ENCODE measurements at places on chromosomes 7 and 10.

DNA sequence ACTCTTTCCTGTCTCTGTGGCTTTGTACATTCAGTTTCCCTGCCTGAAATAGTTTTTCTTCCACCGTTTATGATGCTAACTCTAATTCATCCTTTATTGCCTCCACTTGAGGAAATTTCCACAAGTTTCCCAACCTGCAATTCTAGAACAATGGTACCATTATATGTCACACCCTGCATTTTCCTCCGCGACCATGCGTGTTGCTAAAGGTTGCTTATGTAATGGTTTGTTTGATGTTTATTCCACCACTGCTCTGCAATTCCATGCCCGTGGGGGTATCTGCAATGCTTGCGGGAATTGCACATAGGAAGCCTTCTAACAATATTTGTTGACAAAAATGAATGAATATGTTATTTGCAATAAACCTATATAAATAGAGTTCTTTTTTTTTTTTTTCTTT lies 69.5 kb upstream of the ST8SIA6 start:
- DNase-seq, result no peak

GRCh38 chr7:879093-879492 lies 2.7 kb downstream of the GET4 start:
- no peak for DNase-seq

- DNase-seq, result no peak
Measured at GRCh38 chr7:75849573-75849972, 29.3 kb upstream of the RHBDD2 start.

- DNase-seq, result no peak
Measured at GRCh38 chr7:25944777-25945515, 207.1 kb upstream of the NFE2L3 start.

DNA sequence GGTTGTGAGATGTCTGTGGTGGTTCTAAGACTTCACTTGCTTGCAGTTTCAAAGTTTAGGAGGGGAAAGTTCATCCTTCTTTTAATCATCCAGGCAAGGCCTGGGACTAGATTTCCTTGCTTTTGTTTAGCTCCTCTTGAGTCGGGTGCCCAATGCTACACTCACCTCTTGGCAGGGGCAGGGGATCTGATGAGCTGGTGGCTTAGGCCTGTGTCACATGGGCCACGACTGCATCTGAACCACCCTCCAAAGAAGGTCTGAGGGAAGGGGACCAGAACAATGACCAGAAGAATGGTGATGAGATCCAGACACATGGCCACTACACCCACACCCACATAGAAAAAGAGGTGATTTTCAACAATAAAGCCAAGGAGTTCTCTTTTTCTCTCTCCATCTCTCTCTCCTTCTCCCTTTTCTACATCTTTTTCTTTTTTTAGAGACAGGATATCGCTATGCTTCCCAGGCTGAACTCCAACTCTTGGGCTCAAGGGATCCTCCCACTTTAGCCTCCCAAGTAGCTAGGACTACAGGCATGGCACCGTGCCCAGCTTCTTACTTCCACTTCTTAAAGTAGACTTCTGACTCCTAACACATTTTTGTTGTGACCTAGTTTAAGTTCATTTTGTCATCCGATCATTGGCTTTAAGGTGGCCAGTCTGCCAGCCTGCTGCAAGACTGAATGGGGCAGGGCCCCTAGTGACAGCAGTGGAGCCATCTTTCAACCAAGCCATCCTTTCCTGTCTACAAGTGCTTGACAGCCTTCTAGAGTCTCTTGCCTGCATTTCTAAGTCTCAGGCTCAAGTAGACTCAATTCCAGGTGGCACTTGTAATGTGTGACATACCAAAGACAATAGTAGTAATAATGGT lies 350.9 kb downstream of the RNLS start:
- peak; percentile 70 for DNase-seq

GRCh38 chr10:17918187-17918903 lies 33.4 kb upstream of the SLC39A12 start:
- no peak for DNase-seq

DNA sequence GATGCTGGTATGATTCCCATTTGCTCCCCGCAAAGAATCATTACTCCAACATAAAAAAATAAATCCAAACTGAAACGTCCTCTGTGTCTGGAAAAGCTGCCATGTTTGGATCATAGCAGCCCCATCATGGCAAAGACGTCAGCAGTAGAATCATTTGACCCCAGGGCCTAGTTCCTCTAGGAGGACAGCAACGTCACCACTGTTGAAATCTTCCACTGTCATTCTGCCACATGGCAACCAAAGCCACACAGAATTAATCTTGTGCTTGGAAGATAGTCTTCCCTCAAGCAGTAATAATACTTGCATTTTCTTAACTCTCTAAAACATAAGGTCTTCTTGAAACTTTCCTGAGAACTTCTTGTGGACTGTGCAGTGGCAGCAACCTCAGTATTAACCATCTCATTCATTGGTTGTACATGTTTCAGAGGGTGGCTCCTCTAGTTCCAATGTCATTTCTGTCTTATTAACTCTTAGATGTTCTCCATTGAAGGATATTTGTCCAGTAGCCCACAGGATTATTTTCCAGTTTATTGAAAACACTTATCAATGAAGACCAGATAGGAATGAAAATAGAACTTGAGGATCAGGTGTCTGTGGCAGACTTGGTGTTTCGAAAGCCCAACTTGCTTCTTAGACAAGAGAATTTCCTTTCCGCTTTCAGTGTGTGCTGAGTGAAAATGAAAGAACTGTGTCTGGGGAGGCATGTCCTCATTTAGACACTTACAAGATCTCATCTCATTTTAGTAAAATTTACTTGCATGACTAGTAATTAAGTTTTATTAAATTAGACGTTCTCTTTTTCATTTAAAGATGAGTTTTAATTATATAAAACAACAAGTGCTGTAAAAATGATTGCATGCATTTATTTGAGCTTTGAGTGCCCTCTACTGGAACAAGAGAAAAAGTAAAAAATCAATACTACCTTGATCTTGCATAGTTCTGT lies 28.9 kb upstream of the INHBA start:
- DNase-seq, result peak; percentile 8

DNA sequence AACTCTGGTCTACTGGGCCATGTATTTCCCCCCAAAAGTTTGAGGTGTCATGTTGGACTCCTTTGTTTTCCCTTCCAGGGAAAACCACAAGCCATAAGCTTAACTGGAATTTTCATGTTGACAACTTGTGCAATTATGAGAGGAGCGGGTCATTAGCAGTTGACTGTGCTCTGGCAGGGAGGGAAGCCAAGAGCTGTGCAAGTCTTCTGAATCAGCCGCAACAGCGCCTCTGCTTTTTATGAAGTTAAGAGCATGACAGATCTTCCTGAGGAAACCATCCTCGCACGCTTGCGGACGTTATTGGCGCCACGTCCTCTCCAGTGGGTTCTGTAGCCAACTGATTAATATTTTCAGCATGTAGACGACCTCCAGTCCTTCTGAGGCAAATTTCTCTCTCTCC lies 148.7 kb upstream of the MKI67 start:
- no peak for DNase-seq

GRCh38 chr7:131919920-131920709 lies 363.7 kb upstream of the PODXL start:
- no peak for DNase-seq

DNA sequence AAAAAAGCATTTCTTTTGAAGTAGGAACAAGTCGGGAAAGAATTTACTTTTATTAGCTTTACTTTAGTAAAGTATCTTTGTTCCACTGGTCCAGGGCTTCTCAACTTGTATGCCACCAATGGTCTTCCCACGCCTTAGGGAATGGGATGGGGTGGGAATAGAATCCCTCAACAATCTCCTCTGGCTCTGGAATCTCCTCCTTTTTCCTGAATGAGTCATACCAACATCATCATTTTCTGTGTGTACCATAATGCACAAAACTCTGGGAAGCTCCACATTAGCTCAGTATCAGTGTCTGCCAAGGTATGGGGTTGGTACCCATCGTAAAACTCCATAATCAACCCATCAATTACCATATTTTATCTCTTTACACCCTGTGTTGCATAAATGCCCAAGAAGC lies 159.4 kb upstream of the BMPER start:
- no peak for DNase-seq

GRCh38 chr10:28926932-28927331 lies 249.6 kb downstream of the BAMBI start:
- DNase-seq, result no peak

DNA sequence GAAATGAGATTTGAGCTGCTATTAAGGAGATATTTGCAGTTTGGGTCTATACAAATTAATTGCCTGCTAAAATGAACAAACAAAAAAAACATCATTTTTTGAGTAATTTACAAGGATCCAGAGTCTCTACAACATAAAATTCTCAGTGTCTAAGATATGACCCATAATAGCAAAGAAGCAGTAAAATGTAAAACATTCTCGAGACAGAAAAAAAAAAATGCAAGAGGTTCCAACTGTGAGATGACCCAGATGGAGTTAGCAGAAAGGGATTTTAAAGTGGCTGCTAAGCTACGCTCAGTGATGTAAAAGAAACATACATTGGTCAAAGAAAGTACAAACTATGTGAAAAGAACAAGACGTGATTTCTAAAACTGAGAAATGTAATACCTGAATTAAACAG lies 471.0 kb downstream of the SH2D4B start:
- no peak for DNase-seq

DNA sequence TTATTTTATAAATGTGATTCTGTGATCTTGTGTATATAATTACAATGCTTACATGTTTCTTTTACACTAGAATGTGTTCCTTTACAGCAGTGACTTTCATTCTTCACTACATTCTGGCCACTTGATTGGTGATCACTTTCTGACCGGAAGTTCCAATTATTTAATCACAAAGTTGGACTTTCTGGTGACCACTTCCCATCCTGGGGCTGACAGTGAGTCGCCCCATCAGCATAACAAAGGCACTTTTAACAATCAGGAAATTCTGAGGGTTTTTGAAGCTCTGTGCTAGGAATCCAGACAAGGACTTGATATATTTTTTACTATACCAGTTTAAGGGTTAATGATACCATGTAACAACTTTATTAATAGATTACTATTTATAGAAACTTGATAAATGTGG lies 282.3 kb upstream of the KAT6B start:
- DNase-seq, result no peak

GRCh38 chr10:105950410-105950809 lies 1214.1 kb downstream of the SORCS1 start:
- DNase-seq, result no peak

- DNase-seq, result no peak
Measured at GRCh38 chr10:101950213-101950612, 105.8 kb downstream of the ARMH3 start.

GRCh38 chr10:128877141-128877540 lies 589.9 kb upstream of the MGMT start:
- DNase-seq, result no peak

- DNase-seq, result no peak
Measured at GRCh38 chr7:135709508-135709907, 18.5 kb downstream of the SLC13A4 start.

GRCh38 chr10:89153116-89153515 lies 54.0 kb downstream of the CH25H start:
- no peak for DNase-seq

- no peak for DNase-seq
Measured at GRCh38 chr10:104122225-104123107, 495 bp downstream of the SFR1 start.

DNA sequence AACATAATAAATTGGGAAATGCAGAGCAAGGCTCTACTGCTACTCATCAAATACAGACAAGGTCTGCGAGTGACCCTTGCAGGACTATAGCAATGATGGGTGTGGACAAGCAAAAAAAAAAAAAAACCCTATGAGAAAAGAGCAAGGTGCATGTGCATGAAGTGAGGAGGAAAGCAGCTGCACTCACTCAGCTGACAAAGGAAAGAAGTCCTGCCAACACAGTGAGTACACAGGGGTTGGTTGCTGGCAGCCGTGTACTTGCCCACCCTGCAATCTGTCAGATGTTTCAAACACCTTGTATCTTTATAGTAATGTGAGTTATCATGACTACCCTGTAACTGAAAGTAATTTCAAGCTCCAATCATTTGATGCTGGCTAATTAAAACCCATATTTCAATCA lies 20.5 kb downstream of the CHCHD3 start:
- no peak for DNase-seq

DNA sequence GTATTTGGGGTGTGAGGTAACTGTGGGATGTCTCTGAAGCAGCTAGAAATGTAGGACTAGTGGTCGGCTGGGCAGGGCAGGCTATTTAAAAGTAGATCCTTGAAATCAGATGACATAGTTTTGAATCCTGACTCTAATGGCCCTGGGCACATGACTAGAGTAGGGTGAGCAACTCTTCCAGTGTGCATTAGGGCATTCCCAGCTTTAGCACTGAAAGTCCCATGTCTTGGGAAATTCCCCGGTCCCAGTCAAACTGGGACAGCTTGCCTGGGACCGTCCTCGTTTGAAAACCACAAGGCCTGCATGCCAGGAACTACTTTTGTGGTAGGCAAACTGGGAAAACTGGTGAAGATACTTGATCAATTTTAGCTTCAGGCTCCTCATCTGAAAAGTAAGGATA lies 255.3 kb downstream of the PTEN start:
- DNase-seq, result no peak

GRCh38 chr10:101941871-101942270 lies 98.3 kb upstream of the KCNIP2 start:
- DNase-seq, result no peak

DNA sequence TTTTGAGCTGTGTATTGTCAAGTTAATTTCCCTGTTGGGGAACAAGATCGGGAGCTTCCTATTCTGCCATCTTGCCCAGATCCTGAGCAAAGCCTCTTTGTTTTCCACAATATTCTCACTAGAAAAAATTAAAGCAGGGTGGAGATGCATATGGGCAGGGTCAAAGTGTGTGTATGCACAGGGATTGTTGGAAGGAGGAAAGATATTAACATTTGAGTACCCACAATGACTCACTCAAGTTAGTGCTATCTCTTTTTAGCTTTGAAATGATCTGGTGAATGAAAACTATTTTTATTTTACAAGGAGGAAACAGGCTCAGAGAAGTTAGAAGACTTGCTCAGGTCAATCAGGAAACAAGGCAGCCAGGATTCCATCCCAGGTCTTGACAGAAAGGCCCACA lies 6.7 kb upstream of the BTBD16 start:
- DNase-seq, result no peak

GRCh38 chr10:113326160-113327111 lies 226.4 kb upstream of the HABP2 start:
- no peak for DNase-seq

DNA sequence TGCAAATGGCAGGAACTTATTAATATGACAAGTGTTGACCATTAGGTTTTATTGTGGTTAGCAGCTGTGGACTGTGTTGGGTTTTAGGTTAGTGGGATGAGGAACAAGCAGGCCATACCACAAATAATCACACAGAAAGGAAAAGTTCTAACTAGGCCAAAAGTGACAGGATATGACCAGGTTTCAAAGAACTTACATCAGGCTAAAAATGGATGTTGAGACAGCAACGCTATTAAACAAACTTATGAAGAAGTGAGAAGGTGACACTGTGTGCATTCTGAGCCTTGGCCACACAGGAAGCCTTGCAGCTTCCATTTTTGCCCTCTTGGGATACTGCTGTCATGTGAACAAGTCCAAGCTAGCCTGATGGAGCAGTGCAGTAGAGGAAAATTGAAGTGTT lies 568.8 kb downstream of the HTR7 start:
- no peak for DNase-seq
